ENCODE measurements at places on chromosomes 11 and 22. TPM values are rescaled to one million over a fixed set of nuclear protein-coding genes. Genes with fewer than 3 reads are reported as not detected.
A peak's percentile ranks its signal among the peaks of the same experiment; 100 is the strongest.

GRCh38 chr22:41636467-41636866 is 15.4 kb downstream of the XRCC6 start:
- DNase-seq, result no peak

DNA sequence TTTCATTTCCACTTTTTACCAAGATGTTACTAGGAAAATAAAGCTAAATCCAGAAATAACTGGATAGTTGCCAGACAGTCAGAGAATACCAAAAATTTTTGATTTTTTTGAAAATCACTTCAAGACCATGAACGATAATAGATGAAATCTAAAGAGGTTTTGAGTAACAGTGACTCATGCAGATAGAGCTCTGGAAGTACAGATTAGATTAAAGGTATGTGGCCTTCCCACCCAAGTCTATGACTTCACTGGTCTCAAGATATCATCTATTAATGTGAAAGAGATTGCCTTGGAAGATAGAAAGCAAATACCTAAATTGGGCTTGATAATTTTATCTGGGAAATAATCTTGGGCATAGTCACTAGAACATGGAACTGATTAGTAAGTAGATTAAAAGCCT is 415.9 kb downstream of the METTL15 start:
- no peak for DNase-seq

DNA sequence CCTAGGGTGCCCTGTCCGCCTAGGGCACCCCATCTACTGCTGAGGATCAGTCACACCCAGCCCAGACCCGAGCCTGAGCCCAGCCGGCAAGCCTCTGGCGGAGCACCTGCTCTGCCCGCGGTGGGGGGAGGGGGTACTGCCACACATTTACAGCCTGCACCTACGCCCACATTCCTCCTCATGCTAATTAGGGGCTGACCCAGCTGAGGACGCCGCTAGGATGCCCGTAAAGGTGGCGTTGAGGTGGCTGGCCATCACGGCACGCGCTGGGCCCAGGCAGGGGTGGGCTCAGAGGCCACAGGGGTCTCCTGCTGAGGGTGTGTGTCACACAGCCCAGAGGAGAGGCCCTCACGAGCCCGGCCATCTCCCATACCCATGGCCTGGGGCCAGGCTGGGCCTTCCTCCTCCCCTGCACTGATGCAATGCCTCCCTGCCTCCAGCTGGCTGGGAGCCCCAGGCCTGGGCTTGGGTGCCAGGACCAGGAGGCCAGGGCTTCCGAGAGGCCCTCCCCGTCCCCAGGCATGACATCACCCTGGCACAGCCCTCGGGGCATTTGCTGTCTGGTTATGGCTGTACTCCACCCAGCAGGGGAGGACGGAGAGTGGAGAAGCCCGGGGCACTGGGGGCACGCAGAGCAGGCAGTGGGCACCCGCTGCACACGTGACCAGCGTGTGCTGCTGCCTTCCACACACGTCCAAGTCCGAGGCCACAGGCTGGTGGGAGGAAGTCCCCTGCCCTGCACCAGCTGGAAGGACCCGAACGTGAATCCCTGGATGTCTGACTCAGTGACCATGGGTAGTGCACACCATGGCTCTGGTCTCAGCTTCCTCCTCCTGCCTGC is 12.7 kb downstream of the DUSP8 start:
- DNase-seq, result peak; percentile 89

- no peak for DNase-seq
Observed at GRCh38 chr11:130180896-130181294, 21.3 kb downstream of the ST14 start.

DNA sequence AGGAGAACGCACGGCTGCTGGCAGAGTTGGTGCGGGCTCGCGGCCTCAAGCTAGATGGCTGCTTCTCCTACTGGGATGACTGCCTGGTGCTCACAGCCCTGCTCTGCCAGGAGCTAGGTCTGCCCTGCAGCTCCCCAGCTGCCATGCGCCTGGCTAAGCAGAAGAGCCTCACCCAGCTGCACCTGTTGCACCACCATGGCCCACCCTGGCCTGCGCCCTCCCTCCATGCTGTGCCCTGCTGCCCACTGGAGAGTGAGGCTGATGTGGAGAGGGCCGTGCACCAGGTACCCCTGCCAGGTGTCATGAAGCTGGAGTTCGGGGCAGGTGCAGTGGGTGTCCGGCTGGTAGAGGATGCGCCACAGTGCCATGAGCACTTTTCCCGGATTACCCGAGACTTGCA is 4.8 kb upstream of the RPS6KB2 start:
- no peak for DNase-seq

- no peak for DNase-seq
Observed at GRCh38 chr11:35158701-35159510, 19.9 kb downstream of the CD44 start.

DNA sequence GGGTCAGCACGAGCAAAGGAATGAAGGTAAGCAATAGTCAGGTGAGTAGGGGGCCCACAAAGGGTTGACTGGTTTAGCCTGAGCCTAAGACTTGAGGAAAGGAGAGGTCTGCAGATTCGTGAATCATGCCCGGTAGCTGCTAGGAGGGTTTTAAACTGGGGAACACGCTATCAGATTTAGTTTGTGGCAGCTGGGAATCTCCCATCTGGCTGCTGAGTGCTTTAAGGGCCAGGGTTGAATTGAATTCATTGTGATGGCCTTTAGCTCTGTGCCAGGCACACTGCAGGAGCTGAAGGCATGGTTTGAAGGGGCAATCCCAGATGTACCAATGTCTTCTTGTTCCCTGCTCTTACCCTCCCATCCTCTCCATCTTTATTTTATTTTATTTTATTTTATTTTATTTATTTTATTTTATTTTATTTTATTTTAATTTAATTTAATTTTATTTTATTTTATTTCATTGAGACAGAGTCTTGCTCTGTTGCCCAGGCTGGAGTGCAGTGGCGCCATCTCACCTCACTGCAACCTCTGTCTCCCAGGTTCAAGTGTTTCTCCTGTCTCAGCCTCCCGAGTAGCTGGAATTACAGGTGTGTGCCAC is 1.9 kb upstream of the NECTIN1 start:
- no peak for DNase-seq

DNA sequence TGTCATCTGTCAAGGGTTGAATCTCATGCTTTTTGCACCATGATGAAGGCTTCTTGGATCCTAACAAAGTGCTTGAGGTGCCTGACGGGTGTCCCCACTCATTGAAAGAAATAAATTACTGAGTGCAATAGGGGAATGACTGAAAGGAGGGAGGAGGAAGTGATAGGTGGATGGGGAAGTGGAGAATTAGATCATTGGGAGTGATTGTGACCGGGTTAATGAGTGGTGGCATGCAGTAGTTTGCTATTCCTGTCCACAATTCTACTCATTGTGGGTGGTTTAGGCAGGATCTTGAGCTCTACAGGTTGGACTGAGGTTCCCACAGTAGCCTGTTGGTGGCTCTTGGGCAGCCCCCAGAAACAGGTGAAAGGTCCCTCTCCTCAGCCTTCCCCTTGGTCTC is 44.3 kb downstream of the THAP12 start:
- no peak for DNase-seq

- no peak for DNase-seq
Observed at GRCh38 chr11:106959800-106960199, 58.5 kb downstream of the GUCY1A2 start.

GRCh38 chr11:35183326-35183925 is 44.5 kb downstream of the CD44 start:
- DNase-seq, result no peak

DNA sequence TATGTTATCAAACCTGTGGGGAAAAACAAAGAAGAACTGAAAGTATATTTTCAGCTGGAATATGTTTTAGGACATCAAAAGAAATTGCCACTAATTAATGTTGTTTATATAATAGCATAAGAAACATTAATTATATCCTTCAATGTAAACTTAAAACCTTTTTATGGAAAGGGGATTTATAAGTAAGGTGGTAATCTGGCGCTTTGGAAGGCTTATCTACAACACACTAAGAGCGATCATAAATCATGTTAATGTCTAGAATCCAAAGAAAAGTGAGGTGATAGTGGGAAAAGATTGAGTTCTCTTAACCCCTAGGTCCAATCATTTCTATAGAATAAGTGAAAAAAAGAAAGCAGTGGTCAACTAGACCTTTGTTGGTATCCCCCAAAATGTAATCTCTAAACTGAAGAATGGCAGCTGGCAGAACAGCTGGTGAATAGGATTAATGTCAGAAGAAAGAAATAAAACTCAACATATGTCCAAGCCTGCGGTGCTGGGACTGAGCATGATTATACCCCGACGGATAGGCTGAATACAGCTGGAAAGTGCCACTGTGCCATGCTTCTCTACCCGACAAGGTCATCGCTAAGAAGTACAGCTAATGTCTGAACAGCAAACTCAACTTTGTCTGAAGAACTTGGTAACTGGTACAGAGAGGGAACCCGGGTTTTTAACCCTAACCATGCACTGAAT is 64.0 kb downstream of the SOX6 start:
- DNase-seq, result no peak

- peak; percentile 80 for DNase-seq
Observed at GRCh38 chr22:40651563-40652501, 15.3 kb upstream of the MRTFA start.

- no peak for DNase-seq
Observed at GRCh38 chr11:94131718-94132115, 3.1 kb downstream of the PANX1 start.

- no peak for DNase-seq
Observed at GRCh38 chr22:44876921-44877320, 124.5 kb downstream of the ARHGAP8 start.

DNA sequence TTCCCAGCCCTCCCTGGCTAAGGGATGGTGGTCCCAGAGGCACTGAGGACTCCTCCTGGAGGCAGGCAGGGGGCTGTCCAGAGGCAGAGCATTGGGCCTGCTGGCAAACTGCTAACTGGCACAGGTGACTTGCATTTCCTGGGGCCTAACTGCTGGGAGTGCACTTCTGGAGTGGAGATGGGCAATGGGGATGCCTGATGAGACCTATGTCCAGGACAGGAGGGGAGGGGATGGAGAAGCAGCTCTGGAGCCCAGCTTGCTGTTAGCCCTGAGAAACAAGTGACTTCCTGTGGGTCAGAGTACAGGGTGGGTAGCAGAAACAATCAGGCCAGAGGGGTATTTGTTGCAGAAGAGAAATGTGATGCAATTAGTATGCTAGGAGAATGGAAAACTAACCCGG is 253.2 kb downstream of the ST3GAL4 start:
- DNase-seq, result no peak

DNA sequence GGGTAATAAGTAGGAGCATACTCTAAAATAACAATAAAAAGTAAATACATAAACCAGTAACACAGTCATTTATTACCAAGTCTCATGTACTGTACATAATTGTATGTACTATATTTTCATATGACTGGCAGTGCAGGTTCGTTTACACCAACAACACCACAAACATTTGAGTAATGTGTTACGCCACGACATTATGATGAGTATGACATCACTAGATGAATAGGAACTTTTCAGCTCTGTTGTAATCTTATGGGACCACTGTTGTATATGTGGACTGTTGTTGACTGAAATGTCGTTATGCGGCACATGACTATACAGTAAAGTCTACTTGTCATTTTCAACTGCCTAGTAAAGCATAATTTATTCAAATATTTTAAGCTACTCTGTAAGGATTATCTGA is 18.6 kb downstream of the KIF18A start:
- DNase-seq, result no peak

- DNase-seq, result no peak
Observed at GRCh38 chr11:109298865-109299264, 123.1 kb upstream of the C11orf87 start.

DNA sequence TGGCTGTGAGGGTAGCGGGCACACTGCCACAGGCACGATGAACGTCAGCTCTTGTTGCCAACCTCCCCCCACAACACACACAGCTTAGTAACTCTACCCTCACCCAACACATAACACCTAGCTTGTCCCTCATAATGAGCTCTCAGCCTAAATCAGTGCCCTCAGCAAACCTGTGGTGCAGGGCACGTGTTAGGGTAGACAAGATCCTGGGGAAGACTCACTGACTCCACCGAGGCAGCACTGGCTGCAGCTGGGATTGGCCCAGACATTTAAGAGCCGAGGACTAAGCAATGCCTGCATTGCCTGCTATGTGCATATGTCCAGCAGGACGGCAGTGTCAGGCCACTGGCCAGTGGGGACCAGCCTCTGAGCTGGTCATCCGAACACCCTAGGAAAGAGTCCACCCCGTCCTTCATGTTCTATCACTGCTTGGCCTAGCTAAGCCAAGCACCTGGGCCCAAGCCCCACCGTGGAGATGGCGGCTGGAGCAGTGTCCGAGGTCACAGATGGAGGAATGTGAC is 32.9 kb upstream of the TRIM29 start:
- no peak for DNase-seq

GRCh38 chr11:132263241-132263640 is 892.8 kb downstream of the NTM start:
- DNase-seq, result no peak

- DNase-seq, result no peak
Observed at GRCh38 chr11:108204376-108204775, 18.1 kb downstream of the NPAT start.

GRCh38 chr11:64936539-64936938 is 846 bp upstream of the GPHA2 start:
- no peak for DNase-seq

GRCh38 chr11:18093959-18094358 is 11.9 kb downstream of the SAAL1 start:
- DNase-seq, result peak; percentile 59

- DNase-seq, result no peak
Observed at GRCh38 chr22:20174785-20175596, 24.1 kb upstream of the CCDC188 start.

GRCh38 chr11:68979931-68980775 is 633 bp downstream of the MRGPRD start:
- DNase-seq, result no peak

DNA sequence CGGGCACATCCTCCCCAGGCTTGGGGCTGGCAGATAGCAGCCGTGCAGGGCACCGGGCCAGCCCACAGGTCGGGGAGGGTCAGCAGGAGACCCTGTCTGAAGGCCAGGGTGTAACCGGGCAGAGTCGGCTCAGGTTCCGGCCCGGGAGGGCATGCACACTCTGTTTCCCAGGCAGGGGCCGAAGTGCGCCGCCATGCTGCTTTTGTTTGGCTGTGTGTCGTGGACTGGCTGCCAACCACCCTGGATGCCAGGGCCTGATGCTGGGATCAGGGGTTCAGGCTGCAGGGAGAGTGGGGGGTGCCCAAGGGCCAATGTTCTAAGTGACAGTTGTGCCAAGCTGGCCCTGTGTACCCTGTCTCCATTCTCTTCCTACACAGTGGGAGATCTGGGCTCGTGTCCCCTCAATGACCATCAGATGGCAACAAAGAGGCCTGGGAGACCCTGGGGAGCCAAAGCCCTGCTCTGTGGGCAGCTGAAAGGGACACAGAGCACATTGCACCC is 120.9 kb upstream of the B3GAT1 start:
- DNase-seq, result no peak

- no peak for DNase-seq
Observed at GRCh38 chr22:44191036-44191454, 10.3 kb downstream of the PARVG start.

GRCh38 chr11:22808571-22809197 is 20.9 kb downstream of the SVIP start:
- DNase-seq, result no peak

CD81 gene
- 292 TPM for polyA plus RNA-seq

SCN4B gene
- 4.2 TPM for polyA plus RNA-seq

ARHGEF17 gene
- polyA plus RNA-seq, result 61.4 TPM

FAM180B gene
- 0.19 TPM for polyA plus RNA-seq

GVQW3 gene
- polyA plus RNA-seq, result 5.4 TPM

OR2AG2 gene
- polyA plus RNA-seq, result 0.06 TPM

YAP1 gene
- 74.3 TPM for polyA plus RNA-seq

POU2AF2 gene
- 0.49 TPM for polyA plus RNA-seq

SCN2B gene
- 1.3 TPM for polyA plus RNA-seq

RASL10A gene
- polyA plus RNA-seq, result 1.0 TPM

NUP98 gene
- 54.8 TPM for polyA plus RNA-seq
